ENCODE measurements at places on chromosomes 16 and 17. TPM values are rescaled to one million over a fixed set of nuclear protein-coding genes. Genes with fewer than 3 reads are reported as not detected.
A peak's percentile ranks its signal among the peaks of the same experiment; 100 is the strongest.

GRCh38 chr17:27665549-27665948, 34.6 kb downstream of the LGALS9 start:
- DNase-seq: no peak

DNA sequence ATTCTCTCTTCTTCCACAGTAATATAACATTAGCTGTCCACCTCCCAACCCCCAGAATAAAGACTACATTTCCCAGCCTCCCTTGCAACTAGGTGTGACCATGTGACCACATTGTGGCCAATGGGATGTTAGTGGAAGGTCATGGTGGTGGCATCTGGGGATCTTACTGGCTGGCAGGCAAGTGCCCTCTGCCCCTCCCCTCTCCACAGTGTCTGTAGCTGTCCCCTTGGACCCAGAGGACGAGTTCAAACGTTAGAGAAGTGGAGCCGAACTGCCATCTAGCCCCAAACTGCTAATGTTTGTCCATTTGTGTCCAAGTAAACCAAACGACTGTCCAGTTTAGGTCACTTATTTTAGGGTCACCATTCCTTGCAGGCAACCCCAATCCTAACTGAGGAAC, 26.6 kb upstream of the KCNG4 start:
- peak; percentile 21 for DNase-seq

DNA sequence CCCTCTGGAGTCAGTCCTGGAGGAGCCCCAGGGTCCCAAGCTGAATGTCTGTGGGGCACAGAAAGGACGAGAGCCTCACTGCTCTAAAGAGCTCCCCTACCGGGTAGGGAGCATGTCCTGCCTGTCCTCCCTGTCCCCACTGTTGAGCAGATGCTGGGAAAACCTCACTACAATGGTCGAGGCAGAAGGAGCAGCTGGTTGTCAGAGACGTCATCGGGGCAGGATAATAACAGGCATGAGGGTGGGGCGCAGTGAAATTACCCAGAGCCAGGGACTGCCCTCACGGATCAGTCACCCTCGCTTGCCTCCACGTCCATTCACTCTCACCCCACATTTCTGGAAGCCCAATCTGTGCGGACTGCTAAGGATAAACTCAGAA, 538 bp downstream of the TM4SF5 start:
- no peak for DNase-seq

- no peak for DNase-seq
Measured at GRCh38 chr16:87712184-87712762, 53.5 kb downstream of the KLHDC4 start.

- no peak for DNase-seq
Measured at GRCh38 chr16:57132470-57132869, 40.1 kb downstream of the CPNE2 start.

DNA sequence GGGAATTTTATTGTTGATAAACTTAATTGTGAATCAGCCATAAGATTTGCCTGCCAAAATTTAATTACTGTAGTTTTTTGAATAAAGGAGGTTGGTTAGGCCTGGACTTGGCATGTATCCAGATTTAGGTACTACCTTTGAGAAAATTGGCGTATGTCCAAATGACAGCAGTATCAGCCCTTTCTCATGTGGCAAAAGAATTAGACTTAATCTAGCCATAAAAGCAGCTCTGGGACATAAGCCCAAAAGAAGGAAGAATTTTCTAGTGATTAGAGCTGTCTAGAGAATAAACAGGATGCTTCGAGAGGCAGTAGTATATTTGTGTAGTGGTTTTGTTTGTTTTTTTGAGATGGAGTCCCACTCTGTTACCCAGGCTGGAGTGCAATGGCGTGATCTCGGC, 27.7 kb downstream of the PPM1E start:
- DNase-seq: no peak

DNA sequence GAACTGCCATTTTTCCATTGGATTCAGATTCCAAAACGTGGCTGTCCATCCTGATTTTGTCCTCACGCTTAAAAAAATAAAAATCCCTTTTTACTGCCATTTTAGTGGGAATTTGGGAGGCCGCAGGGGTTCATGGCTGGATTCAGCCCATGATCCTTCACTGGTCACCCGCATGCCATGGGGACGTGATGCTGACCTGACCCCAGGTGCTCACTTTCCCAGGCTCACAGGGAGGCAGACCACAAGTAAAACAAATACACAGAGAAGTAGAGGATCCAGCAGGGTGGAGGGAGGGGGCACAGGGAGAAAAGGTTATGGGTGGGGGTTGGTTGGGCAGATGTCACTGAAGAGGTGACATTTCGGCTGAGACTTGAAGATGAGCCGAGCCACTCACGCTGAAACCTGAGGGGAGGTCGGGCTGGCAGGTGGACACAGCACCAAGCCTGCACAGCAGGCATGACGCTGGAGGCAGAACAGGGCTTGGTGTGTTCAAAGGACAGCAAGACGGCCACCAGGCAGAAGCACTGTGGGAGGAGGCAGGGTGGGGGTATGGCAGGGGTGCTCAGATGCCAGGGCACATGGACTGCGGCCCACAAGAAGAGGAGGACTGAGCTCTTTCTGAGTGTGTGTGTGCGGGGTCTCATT, 10.7 kb downstream of the COX4I1 start:
- no peak for DNase-seq

DNA sequence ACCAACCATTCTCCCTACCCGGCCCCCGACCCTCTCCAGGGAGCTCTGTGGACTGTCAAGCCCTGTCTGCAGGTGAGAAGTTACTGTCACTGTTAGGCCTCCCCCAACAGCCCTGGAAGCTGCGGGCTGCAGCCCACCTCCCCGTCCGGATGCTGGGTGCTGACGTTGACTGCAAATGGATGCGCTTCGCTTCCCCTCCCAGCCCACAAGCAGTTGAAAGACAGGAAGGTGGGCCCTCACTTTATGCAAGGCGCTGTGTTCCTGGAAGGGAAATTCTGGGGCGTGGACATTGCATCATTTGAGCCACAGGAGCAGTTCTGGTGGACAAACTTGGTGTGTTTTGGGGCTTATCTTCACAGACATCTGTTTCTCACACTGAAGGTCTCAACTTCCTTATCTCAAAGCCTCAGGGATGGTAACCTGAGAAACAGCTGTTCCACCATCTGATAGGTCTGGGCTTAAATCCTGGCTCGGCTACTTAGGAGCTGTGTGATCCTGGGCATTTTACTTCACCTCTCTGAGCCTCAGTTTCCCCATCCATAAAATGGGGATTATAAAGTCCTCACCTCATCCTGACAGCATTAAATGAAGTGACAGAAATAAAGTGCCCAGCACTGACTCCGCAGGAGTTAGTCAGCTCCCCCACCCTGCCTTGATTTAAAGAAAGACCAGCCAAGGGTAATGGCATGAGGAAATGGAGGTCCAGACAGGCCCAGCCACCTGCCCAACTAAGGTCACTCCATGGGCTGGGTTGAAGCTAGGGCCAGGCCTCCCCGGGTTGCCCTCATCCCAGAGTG, 4.6 kb upstream of the DRC7 start:
- DNase-seq: peak; percentile 57

- no peak for DNase-seq
Measured at GRCh38 chr17:36778448-36778847, 158.8 kb upstream of the LHX1 start.

DNA sequence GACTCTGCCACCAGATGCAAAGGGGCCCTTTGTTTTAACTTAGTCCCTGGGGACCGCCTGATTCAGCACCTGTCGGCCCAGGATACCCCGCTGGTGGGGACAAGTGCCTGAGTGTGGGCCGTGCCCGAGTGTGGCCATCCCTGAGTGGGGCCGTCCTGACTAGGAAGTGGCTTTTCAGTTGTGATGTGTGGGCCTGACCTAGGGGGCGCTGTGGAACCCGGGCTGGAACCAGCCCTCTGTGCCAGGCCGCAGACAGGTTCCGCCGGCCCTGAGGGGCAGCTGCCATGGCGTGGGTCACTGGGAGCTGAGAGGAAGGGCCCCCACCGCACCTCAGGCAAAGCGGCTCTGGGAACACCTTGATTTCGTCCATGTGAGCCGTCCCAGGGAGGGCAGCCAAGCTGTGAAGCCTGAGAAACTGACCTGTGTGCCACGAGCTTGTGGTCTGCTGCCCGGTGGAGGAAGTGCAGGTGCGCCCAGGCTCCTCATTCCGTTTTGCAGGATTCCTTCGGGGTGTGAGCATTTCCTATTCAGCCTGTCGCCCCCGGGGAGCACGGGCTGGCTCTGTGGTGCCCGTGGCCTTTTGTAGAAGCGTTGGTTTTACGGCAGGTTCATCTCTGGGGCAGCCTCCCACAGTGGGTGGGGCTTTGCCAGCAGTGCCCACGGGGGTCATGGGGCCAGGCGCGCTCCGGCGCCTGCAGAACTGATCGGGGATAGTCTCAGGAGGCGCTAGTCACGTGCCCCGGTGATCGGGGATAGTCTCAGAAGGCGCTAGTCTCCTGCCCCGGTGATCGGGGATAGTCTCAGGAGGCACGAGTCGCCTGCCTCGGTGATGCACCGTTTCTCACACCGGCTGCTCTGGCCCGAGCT, 5.3 kb downstream of the RPL13 start:
- no peak for DNase-seq

GRCh38 chr17:9769036-9769695, 22.2 kb downstream of the DHRS7C start:
- no peak for DNase-seq

- DNase-seq: no peak
Measured at GRCh38 chr17:50767446-50767845, at the start of gene ANKRD40CL. TSS of gene ANKRD40CL (minus strand) at chr17:50767518. CDS start at chr17:50766913, 605 bp downstream.

- no peak for DNase-seq
Measured at GRCh38 chr17:47733047-47733673, at the start of gene TBX21. TSS of gene TBX21 (plus strand) at chr17:47733236. CDS start at chr17:47733455, 219 bp downstream.

- DNase-seq: no peak
Measured at GRCh38 chr16:24309258-24310142, 53.4 kb downstream of the CACNG3 start.

DNA sequence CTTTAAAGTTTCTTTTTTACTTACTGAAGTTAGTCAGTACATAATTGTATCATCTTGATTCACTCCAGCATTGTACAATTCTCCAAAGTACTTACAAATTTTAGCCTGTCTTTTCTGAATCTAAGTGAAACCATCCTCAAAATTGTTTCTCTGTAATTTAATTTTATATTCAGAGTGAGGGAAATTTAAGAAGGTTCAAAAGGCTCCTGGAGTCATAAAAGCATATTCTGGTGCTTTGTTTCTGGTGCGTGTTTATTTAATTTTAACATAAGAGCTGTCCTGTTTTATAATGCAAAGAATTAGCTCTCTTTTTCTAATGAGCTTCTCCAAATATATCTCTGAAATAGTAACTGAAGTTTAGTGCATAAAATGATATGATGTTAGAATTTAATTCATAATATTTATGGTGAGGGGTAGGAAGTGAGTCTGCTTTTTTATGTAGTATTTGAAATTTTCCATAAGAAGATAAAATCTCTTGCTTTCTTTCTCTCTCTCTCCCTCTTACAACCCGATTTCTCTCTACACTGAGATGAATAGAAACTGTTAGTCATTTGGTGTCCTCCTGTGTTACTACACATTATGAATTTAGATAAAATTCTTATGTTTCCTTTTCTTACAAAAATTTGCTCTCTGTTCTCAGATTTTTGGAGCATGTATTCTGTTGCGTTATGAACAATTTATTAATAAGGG, 339.8 kb downstream of the BCAS3 start:
- DNase-seq: no peak

DNA sequence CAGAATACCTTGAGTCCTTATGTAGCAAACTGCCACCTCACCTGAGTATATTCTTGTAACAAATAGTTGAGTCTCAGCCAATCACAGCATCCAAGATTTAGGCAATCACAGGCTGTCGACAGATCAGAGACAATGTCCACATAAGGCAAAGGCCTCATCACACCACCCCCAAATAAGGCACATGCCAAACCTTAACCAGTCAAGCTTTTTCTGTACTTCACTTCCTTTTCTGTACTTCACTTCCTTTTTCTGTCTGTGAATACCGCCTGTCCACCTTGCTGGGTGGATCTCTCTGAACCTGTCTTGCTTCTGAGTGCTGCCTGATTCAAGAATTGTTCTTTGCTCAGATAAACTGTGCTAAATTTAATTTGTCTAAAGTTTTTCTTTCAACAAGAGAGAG, 210.4 kb upstream of the N4BP1 start:
- DNase-seq: no peak

GRCh38 chr17:65627891-65628643, 66.6 kb upstream of the AXIN2 start:
- no peak for DNase-seq

DNA sequence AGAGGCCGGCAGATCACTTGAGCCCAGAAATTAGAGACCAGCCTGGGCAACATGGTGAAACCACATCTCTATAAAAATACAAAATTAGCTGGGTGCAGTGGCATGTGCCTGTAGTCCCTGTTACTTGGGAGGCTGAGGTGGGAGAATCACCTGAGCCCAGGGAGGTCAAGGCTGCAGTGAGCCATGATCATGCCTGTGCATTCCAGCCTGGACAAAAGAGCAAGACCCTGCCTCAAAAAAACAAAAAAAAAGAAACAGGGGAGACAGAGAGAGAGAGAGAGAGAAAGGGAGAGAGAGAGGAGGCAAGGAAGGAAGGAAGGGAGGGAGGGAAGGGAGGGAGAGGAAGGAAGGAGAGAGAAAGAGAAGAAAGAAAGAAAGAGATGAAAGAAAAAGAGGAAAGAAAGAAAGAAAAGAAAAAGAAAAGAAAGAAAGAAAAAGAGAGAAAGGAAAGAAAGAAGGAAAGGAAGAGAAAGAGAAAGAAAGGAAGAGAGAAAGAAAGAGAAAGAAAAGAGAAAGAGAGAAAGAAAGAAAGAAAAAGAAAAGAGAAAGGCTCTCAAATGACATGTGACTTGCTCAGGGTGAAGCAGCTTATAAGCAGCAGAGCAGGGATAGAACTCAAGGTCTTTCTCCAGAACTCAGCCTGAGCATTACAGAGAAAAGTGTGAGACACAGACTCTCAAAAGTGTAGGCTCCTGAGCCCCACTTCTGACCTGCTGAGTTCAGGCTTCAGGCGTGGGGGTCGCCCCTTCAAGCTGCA, 15.5 kb downstream of the CX3CL1 start:
- DNase-seq: no peak

GRCh38 chr16:88703486-88704309, 2.5 kb downstream of the RNF166 start:
- no peak for DNase-seq

DNA sequence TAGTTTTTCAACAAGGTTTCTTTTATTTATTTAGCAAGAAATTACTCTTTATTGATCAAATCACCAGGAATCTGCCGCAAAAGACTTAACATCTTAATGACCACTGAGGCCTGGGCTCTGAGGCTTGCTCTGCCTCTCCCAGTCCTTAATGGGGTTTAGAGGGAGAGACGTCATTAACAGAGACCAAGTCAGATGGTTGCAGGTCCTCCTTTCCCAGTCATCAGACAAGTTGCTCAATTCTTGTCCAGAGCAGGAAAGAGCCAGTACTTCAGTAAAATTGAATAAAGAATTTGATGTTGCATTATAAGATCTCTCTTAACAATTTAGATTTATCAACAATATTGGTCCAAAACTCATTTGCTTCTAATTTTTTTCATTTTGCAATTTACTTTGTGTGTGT, 2.0 kb downstream of the SEPHS2 start:
- DNase-seq: no peak

DNA sequence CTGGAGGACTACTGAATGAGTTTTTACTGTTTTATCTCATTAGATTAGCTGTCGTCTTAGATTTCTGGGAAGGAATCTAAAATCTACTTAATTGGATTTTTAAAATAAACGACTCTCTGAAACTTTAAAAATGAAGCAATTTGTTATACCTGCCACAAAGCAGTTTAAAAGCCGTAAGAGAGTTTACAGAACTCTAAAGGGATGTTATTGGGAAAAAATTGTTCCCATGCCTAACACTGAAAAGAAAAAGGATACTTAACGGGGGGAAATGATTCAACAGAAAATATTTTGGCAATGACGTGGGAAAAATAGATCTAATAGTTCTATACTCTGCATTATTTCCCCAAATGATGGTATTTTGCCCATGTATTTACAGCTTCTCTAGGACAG, 27.0 kb downstream of the ARHGAP17 start:
- DNase-seq: no peak

Gene UNC45B
- 0.05 TPM for polyA plus RNA-seq

Gene TLCD3A
- 14.3 TPM for polyA plus RNA-seq

Gene NPIPB8
- not detected for polyA plus RNA-seq

Gene PRSS22
- not detected for polyA plus RNA-seq

Gene MYH3
- 1.2 TPM for polyA plus RNA-seq

Data from GM12878 (cell line).